ENCODE measurements at places on chromosomes 2 and 18. TPM values are rescaled to one million over a fixed set of nuclear protein-coding genes. Genes with fewer than 3 reads are reported as not detected.
A peak's percentile ranks its signal among the peaks of the same experiment; 100 is the strongest.

TNFRSF11A gene
- 0.56 TPM for total RNA-seq

TCF23 gene
- total RNA-seq = not detected

GRCh38 chr2:173159791-173160463 is 84.3 kb downstream of the MAP3K20 start:
- no peaks in the 10 kb centered on the region for H3K36me3 ChIP-seq
- peak; percentile 95 for DNase-seq
- H3K27me3 ChIP-seq = no peaks in the 10 kb centered on the region
- H3K4me3 ChIP-seq = no peak overlapping the region
- peaks cover 36% of the 10 kb centered on the region for H3K4me1 ChIP-seq

CENPA gene
- total RNA-seq = 0.35 TPM

GRCh38 chr2:33153008-33153407 is 206.3 kb downstream of the LTBP1 start:
- no peak for DNase-seq
- H3K4me3 ChIP-seq = no peak overlapping the region
- H3K4me1 ChIP-seq = no peaks in the 10 kb centered on the region
- peaks cover 8% of the 10 kb centered on the region for H3K36me3 ChIP-seq
- H3K27ac ChIP-seq = no peak overlapping the region

GRCh38 chr2:196839574-196839973 is 30.4 kb upstream of the C2orf66 start:
- no peaks in the 10 kb centered on the region for H3K27me3 ChIP-seq
- H3K4me1 ChIP-seq = no peaks in the 10 kb centered on the region
- no peak overlapping the region for H3K27ac ChIP-seq
- DNase-seq = no peak

DNA sequence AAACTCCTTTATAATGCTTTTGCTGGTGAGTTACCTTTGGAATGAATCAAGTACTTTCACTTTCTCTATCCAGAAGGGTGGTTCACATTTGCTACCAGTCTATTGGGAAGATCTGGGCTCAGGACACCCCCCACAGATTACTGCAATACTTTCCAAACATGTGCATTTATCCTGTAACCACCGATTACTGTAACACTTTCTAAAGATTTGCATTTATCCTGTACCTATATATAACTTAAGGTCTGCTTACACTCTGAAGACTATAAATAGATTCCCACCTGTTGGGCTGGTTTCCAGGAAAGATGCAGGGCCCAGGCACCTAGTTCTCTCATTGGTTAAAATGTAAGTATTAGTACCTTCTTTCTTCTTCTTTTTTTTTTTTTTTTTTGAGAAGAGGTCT is 113.0 kb upstream of the NEDD4L start:
- no peaks in the 10 kb centered on the region for H3K27me3 ChIP-seq
- H3K4me3 ChIP-seq = peak overlapping the region; percentile 11
- H3K4me1 ChIP-seq = no peaks in the 10 kb centered on the region
- no peaks in the 10 kb centered on the region for H3K36me3 ChIP-seq

DNA sequence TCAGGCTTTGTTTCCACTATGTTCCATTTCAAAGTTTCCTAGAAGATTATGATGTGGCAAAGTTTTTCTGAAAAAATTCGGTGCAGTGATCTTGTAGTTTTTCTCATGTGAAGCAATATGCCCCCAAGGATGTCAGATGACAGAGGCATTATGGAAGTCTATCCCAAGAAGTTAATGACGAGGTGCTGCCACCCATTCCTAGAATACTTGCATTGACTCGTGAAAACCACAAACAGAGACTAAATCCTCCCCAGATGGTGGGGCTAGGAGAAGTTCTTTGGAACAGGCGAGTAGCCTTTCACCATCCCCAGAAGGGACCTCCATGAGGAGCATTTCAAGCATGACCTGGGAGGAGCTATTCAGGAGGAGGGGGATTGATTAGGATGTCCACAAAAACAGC is 40.2 kb upstream of the COPS8 start:
- no peaks in the 10 kb centered on the region for H3K36me3 ChIP-seq
- no peaks in the 10 kb centered on the region for H3K4me1 ChIP-seq
- DNase-seq = no peak

- DNase-seq = no peak
- no peak overlapping the region for H3K27ac ChIP-seq
- H3K27me3 ChIP-seq = no peaks in the 10 kb centered on the region
- no peaks in the 10 kb centered on the region for H3K4me1 ChIP-seq
- H3K36me3 ChIP-seq = no peaks in the 10 kb centered on the region
Measured at GRCh38 chr2:35428548-35428947, 927.0 kb upstream of the CRIM1 start.

CCDC178 gene
- total RNA-seq = not detected

SLC66A3 gene
- total RNA-seq = 18.7 TPM

GRCh38 chr2:234483568-234484251 is 13.2 kb downstream of the ARL4C start:
- H3K27ac ChIP-seq = no peak overlapping the region
- DNase-seq = no peak
- H3K4me3 ChIP-seq = no peak overlapping the region
- H3K4me1 ChIP-seq = no peaks in the 10 kb centered on the region
- H3K27me3 ChIP-seq = no peaks in the 10 kb centered on the region

RALBP1 gene
- 62.5 TPM for total RNA-seq

- no peaks in the 10 kb centered on the region for H3K4me1 ChIP-seq
- no peak overlapping the region for H3K27ac ChIP-seq
- no peaks in the 10 kb centered on the region for H3K27me3 ChIP-seq
- no peaks in the 10 kb centered on the region for H3K36me3 ChIP-seq
Measured at GRCh38 chr2:177662895-177663294, 270.3 kb downstream of the AGPS start.

TMEM182 gene
- total RNA-seq = 75.4 TPM

DNA sequence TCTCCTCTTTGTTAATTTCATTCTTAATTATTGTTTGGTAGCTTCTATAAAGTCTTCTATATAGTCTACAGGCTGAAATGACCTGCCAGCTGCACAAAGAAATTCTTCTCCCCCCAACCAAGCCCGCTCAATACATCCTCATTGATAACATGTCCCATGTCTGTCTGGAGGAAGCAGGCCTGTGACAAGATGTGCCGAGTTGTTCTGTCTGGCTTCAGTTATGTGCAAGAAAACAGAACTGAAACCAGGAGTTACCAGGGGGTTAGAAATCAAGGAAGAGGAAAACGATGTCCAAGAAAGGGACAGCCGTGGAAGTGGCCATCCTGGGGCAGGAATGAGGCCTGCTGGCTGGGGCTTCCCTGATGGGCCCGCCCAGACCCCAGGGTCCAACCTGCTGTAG is 57.6 kb downstream of the MTCL1 start:
- H3K4me1 ChIP-seq = no peaks in the 10 kb centered on the region
- no peak overlapping the region for H3K27ac ChIP-seq
- no peaks in the 10 kb centered on the region for H3K36me3 ChIP-seq
- H3K4me3 ChIP-seq = no peak overlapping the region

DNA sequence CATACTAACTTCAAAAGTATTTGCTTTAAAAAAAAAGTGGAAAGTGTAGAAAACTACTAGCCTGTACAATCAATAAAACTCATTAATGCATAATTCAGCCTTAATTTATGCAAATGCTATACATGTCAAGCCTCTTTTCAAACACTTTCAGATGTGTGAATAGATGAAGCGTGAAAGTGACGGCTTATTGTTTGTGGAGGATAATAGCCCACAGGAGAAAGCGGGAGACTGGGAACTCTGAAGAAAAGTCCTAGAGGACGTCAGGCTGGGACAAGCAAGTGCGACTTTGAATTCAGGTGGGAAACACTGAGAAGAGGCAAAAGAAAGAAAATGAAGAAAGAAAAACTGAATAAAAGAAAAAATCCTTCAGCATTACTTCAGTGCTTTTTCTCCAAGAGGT is 108.5 kb downstream of the STK39 start:
- no peak for DNase-seq
- no peaks in the 10 kb centered on the region for H3K27me3 ChIP-seq
- no peaks in the 10 kb centered on the region for H3K4me1 ChIP-seq
- no peak overlapping the region for H3K4me3 ChIP-seq
- no peaks in the 10 kb centered on the region for H3K36me3 ChIP-seq

DNA sequence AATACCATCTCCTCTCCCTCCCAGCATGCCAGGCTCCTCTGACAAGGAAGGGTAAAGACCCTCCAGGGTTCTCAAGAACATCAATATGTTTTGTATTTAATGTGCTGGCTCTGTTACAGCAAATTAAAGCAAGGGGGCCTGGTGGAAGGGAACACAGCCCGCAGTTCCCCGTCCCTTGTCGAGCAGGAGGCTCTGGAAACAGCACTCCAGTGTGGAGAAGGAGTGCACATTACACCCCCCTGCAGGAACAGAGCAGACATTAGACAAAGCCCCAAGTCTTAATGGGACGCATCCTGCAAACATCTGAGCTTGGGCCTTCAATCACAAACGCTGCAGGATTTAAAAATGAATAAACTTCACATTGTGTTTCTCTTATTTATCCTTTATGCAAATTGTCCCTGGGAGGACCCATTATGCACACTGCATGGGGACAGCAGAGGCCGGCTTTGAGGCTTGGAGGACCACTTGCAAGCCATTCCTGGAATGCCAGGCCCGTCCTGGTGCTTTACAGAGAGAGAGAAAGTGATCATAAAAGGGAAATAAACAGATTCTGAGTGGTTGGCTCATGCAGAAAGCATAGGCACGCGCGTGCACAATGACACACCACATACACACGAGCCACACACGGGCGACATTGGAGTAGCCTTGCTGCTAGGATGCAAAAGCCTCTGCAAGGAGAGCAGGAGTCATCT is 328.7 kb downstream of the SMAD2 start:
- no peak overlapping the region for H3K4me3 ChIP-seq
- no peak overlapping the region for H3K27ac ChIP-seq
- no peaks in the 10 kb centered on the region for H3K27me3 ChIP-seq
- H3K4me1 ChIP-seq = no peaks in the 10 kb centered on the region
- H3K36me3 ChIP-seq = no peaks in the 10 kb centered on the region

DNA sequence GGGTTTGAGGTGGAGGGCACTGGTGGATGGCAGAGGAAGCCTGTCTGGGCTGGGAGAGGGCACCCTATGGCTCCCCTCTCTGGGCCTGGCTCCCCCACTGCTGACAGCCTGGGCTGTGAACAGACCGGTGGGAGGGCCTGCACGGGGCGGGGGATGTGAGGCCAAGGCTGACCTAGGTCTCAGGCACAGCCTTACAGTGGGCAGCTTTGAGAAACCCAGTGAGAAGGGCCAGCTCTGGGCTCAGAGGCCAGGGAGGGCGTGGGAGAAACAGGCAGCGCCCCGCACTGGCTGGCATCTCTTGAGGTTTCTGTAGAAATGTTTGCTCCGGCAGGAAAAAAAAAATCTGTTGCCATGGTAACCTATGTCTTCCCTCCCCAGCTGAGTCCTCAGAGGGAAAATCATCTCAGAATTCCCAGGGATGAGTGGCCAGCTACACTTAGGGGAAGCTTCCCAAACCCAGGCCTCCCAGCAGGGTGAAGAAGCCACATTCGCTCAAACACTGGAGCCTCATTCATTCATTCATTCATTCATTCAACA is 71.7 kb upstream of the TAF1B start:
- H3K27ac ChIP-seq = peak overlapping the region; percentile 69
- no peak for DNase-seq
- H3K27me3 ChIP-seq = no peaks in the 10 kb centered on the region
- no peaks in the 10 kb centered on the region for H3K36me3 ChIP-seq

ARHGAP28 gene
- 3.0 TPM for total RNA-seq

GRCh38 chr2:176079831-176080539 is 3.8 kb downstream of the EVX2 start:
- peaks cover 80% of the 10 kb centered on the region for H3K27me3 ChIP-seq
- no peak overlapping the region for H3K27ac ChIP-seq
- H3K4me1 ChIP-seq = peaks cover 30% of the 10 kb centered on the region
- H3K36me3 ChIP-seq = no peaks in the 10 kb centered on the region
- peak overlapping the region; percentile 35 for H3K4me3 ChIP-seq
- DNase-seq = peak; percentile 54

DNA sequence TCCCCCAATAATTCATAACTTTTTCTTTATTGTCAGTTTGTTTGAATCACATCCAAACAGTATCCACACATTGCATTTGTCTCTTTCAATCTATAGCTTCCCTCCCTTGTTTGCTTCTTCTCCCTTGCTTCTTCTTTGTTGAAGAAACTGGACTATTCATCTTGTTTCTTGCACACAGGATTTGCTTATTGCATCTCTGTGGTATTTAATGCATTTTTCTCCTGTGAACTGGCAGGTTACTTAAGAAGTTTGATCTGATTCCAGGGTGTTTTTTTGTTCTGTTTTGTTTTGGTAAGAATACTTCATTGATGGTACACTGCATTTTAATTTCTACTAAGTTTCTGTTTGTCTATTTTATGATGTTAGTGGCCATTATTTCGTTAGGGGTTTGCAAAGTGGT is 166.8 kb downstream of the CAMKMT start:
- H3K4me1 ChIP-seq = no peaks in the 10 kb centered on the region
- DNase-seq = no peak
- no peak overlapping the region for H3K27ac ChIP-seq
- no peaks in the 10 kb centered on the region for H3K36me3 ChIP-seq
- H3K4me3 ChIP-seq = no peak overlapping the region

GRCh38 chr2:242011167-242011513 is 141.6 kb downstream of the RTP5 start:
- H3K4me1 ChIP-seq = no peaks in the 10 kb centered on the region
- no peaks in the 10 kb centered on the region for H3K36me3 ChIP-seq
- peak; percentile 57 for DNase-seq
- no peaks in the 10 kb centered on the region for H3K27me3 ChIP-seq

DNA sequence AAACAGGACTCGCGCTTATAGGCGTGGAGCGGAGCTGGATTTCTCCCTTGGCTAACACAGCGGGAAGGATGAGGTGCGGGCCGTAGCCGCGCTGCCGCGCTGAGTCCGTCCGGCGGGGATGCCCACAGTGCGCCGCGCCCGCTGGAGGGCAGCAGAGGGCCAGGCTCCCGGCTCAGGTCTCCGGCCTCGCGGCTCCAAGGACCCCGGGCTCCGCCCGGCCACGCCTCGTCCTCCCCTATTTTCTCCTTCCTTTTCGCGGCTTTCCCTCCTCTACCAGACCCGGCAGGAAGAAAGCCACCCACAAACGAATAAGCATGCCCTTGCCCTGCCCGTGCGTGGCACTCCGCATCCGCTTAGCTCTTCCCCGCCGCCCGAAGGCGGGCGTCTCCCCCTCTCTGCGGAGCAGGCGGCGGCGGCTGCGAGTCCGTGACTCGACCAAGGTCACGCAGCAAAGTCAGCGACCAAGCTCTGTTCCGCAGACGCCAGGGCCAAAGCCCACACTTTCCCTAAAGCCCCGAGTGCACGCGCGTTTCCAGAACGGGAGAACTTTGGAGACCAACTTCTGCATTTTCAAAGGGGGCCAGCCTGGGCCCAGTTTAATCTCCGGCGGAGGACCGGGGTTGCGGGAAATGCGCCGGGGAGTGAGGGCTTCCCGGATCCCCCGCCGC is 48.5 kb downstream of the KCNIP3 start:
- no peaks in the 10 kb centered on the region for H3K27me3 ChIP-seq
- peak; percentile 79 for DNase-seq
- peak overlapping the region; percentile 72 for H3K27ac ChIP-seq

BCL11A gene
- 2.2 TPM for total RNA-seq

ATAD2B gene
- total RNA-seq = 6.0 TPM

DNA sequence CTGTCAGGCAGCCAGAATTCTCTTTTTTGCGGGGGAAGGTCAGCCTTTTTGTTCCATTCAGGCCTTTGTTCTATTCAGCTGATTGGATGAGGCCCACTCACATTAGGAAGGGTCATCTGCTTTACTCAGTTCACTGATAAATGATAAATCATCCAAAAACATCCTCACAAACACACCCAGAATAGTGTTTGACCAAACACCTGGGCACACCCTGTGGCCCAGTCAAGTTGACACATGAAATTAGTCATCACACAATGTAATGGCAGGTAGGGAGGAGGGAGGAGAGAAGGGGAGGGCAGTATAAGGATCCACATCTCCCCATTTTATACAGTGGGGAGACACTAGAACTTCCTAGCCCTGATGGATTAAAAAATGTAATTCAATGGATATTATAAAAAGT is 8.3 kb upstream of the RMC1 start:
- DNase-seq = no peak
- H3K27ac ChIP-seq = no peak overlapping the region
- no peaks in the 10 kb centered on the region for H3K27me3 ChIP-seq
- no peaks in the 10 kb centered on the region for H3K4me1 ChIP-seq
